Fibroblast of lung (primary cell): ENCODE measurements at places on chromosomes 2 and 18. TPM values are rescaled to one million over a fixed set of nuclear protein-coding genes. Genes with fewer than 3 reads are reported as not detected.
A peak's percentile ranks its signal among the peaks of the same experiment; 100 is the strongest.

DNA sequence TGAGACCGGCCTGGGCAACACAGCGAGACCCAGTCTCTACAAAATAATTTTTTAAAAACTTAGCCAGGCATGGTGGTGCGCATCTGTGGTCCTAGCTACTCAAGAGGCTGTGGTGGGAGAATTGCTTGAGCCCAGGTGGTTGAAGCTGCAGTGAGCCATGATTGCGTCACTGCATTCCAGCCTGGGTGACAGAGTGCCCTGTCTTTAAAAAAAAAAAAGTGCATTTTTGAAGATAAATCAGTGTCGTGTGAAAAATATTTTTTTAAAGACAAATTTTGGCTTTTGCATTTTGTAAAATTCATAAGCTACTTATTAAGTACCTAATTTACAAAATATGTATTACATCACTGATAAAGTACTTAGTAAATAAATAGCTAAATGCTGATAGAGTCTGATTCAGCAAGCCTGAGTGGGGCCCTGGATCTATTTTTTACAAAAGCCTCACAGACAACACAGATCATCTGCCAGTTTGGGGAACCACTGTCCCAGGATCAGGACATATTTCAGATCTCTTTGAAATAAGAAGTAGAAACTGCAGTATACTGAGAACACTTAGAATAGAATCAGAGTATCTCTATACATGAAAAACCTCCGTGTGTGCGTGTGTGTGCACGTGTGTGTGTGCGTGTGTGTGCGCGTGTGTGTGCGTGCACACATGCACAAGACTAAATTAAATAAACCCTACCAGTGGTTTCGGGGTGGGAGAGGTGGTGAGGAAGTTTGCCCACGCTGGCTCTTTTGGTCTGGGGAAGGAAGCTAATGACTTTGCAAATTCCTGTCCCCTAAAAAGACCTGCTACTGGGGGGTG lies 61.6 kb downstream of the AAK1 start:
- no peak for DNase-seq

GRCh38 chr2:157447031-157447430 lies 3.1 kb upstream of the CYTIP start:
- no peak for DNase-seq

- DNase-seq, result no peak
Measured at GRCh38 chr2:27080140-27080469, 1.7 kb downstream of the EMILIN1 start.

DNA sequence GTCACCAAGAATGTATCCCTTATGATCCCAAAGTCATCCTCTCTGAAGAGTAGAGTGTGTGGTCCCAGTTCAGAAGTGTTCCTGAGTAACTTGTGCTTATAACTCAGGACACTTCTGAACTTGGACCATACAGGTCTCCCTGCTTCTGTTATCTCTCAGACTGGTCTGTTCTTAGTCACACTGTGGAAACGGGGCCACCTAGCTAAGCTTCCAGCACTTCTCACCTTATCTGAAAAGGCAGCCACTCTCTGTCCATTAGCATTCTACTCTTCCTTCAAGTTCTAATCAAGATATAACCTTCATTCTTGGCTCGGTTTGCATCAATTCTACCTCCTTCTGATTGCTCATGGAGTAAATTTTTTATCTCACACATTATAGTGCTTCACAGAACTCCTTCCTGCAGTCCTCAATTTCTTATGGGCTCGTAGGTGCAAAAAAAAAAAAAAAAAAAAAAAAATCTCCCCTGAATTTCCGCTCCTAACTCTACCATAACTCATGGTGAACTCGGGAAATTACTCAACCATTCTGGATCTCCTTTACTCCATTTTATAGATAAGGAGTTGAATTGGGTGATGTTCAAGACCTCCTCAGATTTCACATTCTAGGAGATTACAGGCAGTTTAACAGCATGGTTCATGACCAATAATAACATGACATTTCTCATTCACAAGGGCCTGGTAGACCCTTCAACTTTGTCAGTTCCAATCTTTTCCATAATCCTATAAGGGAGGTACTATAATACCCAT lies 108.4 kb downstream of the TACR1 start:
- DNase-seq, result no peak

DNA sequence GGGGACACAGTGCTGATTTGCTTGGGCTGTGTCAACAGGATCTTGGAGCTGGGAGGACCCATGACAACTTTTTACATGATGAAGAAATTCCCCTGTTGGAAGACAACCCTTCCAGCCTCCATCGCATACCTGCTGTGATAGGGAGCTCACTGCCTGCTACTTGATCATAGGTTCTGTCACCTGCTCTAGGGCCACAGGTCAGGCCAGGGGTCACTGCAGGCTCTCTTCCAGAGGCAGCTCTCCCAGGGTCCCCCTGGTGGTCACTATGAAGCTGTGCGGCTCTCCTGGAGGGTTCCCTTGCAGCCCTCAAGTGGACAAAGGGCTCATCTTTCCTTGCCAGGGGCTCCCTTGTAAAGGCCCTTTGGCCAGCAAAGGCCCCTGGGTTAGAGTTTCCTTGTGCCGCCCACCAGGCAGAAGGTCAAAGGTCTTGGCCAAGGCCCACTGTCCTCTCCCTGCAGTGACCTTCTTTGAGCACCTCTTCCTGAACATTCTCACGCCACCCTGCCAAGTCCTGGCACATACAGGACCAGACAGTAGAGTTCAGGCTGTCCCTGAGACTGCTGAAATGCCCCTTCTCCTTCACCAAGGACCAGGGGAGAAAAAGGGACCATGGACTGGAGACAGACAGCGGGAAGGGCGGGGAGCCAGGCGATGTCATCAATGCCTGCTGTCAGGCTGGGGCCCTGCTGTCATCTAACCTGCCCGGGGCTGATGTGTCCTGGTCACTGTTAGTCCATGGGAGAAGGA lies 345.1 kb downstream of the DYSF start:
- DNase-seq, result peak; percentile 28

DNA sequence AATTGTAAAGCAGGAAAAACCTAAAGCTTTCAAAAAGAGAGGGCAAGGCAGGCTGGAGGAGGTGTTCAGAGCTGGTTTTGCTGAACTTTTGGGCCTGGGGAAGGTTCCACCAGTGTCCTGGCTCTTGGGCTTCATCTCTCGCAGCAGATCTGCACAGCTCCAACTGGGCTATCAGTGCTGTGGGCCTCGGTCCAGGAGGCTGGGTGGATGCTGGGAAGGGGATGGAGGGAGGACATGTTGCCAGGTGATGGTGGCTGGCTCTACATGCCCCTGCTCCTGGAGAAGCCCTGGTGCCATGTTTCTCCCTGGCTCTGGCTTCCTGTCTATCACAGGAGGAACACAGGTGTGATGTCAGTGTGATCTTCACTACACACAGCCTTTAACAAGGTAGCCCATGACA lies 187.1 kb downstream of the SH3RF3 start:
- DNase-seq, result no peak

LOXHD1 gene
- polyA plus RNA-seq, result not detected in 2 replicates

RMC1 gene
- 22.5 and 23.1 TPM in 2 replicates for polyA plus RNA-seq

PRADC1 gene
- 12.3 and 17.6 TPM in 2 replicates for polyA plus RNA-seq

XDH gene
- 0.59 and 0.69 TPM in 2 replicates for polyA plus RNA-seq

CROCC2 gene
- polyA plus RNA-seq, result 0.02 and 0.12 TPM in 2 replicates
